ENCODE measurements at places on chromosomes 6 and 20.

DNA sequence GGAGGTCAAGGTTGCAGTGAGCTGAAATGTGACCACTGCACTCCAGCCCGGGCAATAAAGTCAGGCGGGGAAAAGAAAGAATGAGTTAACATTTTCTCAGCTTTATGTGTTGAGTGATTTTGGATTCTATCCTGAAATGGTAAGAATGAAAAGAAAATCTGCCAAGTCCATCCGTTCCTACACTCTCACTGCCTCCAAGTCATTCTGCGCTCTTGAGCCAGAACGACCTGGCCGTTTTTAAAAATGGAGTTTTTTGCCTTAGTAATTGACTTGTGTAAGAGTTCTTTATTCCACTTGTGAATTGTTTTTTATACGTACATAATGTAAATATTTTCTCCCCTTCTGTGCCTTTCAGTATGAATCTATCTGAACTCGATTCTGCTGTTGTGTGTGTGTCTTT is 28.7 kb downstream of the DNAJC5 start:
- DNase-seq: no peak

- DNase-seq: no peak
Measured at GRCh38 chr20:1761116-1761515, 103.5 kb upstream of the SIRPG start.

DNA sequence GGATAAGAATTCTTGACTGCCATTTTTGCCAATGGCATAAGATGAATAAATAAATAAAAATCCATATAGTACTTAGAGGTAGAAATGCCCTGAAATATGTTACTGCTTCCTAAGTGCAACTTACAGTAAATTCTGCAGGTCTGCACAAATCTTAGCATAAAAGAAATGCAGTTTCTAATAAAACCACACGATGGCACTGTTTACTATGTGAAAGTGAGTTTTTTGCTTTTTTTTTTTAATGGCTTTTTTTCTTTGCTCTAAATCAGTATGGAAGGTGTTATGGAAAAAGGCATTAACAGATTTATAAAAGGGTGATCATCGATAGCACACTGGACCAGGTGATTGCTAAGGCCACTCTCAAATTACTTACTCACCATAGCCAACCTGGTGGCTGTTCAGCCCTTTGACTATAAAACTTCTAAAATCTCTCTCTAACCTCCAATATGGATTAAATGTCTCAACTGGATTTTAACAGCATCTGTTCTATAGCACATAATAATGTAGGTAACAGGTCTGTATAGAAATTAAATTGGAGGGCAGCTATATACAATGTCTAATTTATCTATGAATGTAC is 45.8 kb downstream of the AHI1 start:
- DNase-seq: no peak

- no peak for DNase-seq
Measured at GRCh38 chr20:7291323-7291943, 523.9 kb downstream of the BMP2 start.

DNA sequence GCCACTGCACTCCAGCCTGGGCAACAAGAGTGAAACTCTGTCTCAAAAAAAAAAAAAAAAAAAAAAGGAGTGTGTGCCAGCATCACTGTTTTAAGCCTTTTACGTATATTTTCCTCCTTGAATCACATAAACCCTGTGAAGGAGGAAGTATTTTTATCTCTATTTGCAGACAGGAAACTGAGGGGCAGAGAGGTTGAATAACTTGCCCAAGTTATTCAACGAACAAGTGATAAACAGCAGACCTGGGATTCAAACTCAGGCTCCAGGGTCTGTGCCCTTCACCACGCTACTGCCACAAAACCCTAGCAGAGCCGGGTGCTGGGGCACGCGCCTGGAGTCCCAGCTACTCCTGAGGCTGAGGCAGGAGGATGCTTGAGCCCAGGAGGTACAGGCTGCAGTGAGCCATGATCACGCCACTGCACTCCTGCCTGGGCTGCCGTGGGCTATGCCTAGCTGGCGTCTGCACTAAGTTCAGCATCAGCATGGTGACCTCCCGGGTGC is 9.4 kb upstream of the AVP start:
- DNase-seq: no peak

GRCh38 chr6:37251211-37251780 is 6.3 kb upstream of the TBC1D22B start:
- no peak for DNase-seq

DNA sequence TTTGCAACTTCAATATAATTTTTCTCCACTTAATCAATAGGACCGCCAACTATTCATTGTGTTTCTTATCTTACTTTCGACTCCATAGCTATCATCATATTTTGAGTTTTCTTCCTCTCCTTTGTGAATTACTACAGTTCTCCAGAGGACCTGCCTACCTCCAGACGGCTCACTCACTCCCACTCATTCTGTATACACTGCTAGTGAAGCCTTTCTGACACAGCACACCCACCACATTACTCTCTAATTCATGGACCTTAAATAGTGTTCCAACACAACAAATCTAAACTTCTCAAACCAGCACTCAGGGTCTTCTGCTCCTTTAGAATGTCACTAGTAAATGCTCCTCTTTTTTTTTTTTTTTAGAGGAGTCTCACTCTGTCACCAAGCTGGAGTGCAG is 23.8 kb downstream of the FKBP5 start:
- no peak for DNase-seq

DNA sequence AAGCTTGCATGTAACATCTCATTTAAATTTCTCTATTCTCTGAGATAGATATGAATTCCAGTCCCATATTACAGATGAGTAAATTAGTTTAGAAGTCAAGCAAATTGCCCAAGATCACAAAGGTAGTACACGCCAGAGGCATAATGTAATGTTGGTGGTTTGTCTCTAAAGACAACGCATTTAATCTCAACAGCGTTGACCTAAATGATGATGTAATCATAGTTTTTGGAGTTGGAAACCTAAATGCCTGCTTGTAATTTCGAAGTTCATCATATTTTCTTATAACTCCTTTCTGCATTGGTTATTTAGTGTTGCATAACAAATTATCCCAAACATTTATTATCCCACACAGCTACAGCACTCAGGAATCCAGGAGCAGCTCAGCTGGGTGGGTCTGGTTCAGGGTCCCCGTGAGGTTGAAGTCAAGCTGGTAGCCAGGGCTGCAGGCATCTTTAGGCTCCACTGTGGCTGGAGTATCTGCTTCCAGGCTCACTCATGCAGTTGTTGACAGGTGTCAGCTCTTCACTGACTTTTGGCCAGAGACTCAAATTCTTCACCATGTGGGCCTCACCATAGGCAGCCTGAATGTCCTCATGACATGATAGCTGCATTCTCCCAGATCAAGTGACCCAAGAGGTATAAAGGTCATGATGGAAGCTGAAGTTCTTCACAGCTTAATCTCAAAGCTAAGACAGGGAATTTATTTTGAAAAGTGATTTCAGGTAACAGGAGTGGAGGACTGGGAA is 122.0 kb upstream of the SPTLC3 start:
- DNase-seq: no peak

DNA sequence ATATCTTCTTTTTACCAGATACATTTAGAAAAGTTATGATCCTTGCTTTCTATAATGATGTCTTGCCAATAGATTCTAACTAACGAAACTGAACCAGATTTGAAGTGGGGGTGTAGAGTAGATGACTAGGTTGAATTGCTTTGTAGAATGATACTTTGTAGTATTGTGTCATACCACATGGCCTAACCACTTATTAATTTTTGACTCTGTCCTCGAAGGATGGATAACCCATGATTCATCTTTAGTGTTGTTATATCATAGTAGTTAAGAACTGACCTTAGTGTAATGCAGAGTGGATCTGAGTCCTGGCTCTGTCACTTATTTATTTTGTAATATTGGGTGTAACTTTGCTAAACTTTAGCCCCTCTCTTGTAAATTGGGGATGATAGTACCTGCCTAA is 4.5 kb downstream of the PHF3 start:
- no peak for DNase-seq

Data from D721Med (cell line).